ENCODE measurements at places on chromosomes 5 and 9.

GRCh38 chr5:40939753-40940152, 30.5 kb downstream of the C7 start:
- DNase-seq, result no peak

DNA sequence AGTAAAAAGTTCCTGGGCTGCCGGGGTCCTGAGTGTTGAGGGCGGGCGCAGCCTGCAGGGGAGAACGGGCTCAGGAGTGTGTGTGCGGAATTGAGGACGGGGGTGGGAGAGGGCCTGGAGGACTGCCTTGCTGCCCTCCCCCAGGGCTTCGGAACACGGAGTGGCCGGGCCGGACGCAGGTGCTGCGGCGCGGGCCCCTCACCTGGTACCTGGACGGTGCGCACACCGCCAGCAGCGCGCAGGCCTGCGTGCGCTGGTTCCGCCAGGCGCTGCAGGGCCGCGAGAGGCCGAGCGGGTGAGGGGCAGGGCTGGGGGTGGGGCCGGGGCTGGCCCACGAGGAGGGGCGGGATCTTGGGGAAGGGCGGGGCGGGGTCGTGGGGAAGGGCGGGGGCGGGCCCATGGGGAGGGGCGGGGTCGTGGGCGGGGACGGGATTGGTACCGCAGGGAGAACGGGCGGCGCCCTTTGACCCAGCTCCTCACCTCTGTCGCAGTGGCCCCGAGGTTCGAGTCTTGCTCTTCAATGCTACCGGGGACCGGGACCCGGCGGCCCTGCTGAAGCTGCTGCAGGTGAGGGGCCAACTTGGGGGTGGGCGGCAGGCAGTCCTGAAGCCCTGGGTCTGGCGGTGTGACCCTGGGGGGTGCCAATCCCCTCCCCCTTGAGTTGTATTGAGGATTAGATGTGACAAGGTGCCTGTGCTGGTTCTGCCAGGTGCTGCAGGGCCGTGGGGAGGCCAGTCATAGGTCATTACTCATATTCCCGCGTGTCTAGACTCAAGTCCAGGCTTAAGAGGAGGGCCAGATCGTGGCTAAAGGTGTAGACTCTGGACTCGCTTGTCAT, 7.1 kb downstream of the FPGS start:
- peak; percentile 27 for DNase-seq

GRCh38 chr5:177509381-177509951, at the start of gene DOK3:
Gene DOK3 (minus strand): TSS chr5:177509826. CDS start chr5:177509540, 286 bp downstream.
- DNase-seq, result no peak

GRCh38 chr9:2016408-2017330, 1.5 kb downstream of the SMARCA2 start:
- DNase-seq, result peak; percentile 85

- peak; percentile 57 for DNase-seq
Measured at GRCh38 chr5:96064877-96065276, 103.2 kb upstream of the ELL2 start.

GRCh38 chr5:15132816-15133405, 261.3 kb upstream of the ANKH start:
- DNase-seq, result no peak

DNA sequence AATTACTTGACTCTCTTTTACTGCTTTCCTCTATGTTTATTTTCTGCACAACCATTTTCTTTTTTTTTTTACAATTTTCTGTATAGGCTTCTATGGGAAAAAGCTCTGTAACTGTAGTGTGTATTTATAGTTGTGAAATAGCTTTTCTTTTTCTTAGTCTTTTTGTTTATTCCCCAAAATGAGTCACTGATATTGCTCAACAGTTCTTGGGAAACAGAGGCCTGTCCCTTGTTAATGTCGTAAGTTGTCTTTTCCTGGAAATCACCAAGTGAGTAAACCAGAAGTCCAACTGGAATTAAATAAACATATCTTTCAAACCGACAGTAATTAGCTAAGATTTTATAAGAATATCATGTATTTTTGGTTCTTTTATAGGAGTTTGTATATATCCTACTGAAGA, 325.1 kb upstream of the PRR16 start:
- DNase-seq, result peak; percentile 52

DNA sequence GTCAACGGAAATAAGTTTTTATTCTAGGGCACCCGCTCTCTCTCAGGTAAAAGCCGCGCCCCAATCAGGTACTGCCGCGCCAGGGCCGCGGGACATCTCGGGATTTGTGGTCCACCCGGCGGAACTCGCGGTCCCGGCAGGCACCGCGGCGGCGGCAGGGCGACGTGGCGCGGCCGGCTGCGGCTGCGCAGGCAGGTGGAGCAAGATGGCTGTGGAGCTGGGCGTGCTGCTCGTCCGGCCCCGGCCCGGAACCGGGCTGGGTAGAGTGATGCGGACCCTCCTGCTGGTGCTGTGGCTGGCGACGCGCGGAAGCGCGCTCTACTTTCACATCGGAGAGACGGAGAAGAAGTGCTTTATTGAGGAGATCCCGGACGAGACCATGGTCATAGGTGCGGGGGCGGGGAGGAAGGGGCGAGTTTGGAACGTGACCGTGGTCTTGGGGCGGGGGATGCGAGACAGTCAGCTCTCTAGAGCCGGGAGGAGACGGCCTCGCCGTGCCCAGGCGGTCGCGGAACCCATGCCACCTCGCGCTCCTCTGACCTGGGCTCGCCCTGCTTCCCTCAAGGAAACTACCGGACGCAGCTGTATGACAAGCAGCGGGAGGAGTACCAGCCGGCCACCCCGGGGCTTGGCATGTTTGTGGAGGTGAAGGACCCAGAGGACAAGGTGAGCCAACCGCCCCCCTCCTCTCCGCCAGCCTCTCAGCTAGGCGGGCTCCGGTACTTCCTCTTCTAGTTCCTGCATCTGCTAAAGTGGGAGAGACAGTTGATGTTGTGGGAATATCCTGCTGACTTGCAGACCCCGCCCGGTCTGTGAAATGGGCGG, at the start of gene TMED9:
TMED9 (plus strand) TSS at position 194 of the 825 bp plus-strand sequence; CDS start at position 206, 12 bp downstream.
- peak; percentile 89 for DNase-seq

DNA sequence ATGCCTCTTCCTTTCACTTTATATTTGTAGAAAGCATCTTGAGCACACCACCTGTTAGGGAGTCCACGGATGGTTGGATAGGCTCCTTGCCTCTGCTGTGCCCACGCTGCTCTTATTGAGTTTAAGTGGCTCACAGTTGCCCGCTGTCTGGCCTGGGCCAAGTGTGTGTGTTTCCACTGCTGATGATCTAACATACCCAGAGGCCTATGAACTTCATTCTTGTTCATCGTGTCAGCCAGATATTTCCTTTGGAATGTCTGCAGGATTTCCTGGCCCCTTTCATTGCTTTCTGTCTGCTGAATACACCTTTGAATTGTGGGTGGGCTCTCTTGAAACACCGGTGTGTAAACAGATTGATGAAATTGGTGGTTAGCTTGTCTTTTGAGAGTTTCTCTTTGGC, 46.6 kb downstream of the MVB12B start:
- DNase-seq, result peak; percentile 89

- DNase-seq, result peak; percentile 60
Measured at GRCh38 chr5:110899566-110900412, 161.0 kb downstream of the SLC25A46 start.

GRCh38 chr5:62718324-62718723, 139.7 kb downstream of the LRRC70 start:
- DNase-seq, result peak; percentile 49

GRCh38 chr5:132009706-132010405, 1.6 kb downstream of the ACSL6 start:
- no peak for DNase-seq

DNA sequence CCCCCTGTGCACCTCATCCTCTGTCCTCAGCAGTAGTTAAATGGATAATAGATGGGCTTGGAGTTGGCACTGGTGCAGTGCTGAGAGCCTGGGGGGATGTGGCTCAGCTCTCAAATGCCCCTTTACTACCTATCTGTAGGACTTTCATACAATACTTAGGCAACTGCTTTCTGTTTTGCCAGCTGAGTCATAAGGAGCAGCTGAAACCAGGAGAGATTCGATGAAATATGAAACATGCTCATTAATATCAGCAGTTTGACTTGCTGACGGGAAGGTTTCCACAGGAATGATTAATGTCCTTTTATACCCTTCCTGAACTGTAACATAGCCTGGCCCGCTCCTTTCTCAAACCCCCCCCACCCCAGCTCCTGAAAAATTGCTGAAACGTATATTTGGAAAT, 142.6 kb downstream of the SAXO1 start:
- DNase-seq, result no peak

GRCh38 chr5:14890846-14891245, 19.3 kb upstream of the ANKH start:
- DNase-seq, result no peak

DNA sequence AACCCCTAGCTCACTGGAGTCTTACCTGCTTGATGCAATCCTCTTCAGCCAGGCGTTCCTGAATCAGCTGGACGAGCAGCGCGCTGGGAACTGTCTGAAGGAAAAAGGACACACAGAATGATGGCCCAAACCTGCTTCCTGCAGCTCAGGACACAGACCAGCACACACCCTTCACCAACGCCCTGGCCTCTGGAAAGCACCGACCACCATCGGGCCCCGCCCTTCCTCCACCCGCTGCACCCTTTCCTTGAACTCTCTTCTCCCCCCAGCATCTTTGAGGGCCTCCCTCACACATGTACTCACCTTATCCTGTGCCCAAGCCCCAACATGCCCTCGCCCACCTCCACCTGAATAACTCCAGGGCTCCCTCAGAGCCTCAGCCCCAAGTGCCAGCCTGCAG, 23.3 kb downstream of the AK8 start:
- no peak for DNase-seq

GRCh38 chr9:105373723-105374122, 74.1 kb upstream of the FSD1L start:
- no peak for DNase-seq

DNA sequence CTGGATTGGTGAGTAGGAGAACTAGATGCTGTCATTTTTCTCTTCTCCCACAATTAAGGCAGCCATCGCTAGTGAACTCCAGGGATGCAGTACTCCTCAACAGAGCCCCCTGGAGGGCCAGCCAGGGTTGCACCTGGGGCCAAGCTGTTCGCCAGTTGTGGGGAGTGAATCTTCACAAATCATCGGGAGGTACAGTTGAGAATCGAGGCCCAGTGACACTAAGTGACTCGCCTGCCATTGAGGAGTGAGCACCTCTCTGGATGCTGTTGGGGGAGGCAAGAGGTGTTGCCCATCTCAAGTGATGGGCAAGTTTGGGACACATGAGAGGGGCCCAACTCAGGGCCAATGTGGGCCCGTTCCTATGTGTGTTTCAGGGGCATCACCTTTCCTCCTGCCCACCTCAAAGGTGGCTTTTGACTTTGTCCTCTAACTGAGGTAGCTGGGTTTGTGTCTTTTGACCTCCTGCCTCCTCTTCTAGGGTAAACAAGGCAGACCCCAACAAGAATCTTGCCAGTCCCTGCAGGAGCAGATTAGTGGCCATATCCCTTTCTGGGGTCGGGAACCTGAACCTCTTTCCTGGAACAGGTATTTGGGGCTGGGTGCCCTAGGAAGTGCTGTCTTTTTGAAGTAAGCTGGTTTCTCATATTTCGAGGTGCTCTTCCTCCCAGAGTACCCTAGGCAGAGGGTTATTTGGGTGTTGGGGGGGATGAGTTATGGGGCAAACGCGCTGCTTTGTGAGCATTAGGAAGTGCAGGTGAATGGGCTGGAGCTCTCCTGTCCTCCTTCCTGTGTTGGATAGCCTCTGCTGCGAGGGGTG, 181.2 kb downstream of the MACROH2A1 start:
- DNase-seq, result no peak

GRCh38 chr9:110140276-110140675, 67.7 kb downstream of the C9orf152 start:
- no peak for DNase-seq

GRCh38 chr5:154896562-154897165, 38.2 kb downstream of the CNOT8 start:
- DNase-seq, result no peak

GRCh38 chr5:58202941-58203444, 256.9 kb downstream of the PLK2 start:
- DNase-seq, result no peak

- DNase-seq, result peak; percentile 93
Measured at GRCh38 chr9:94139672-94140417, 55.6 kb downstream of the PTPDC1 start.

GRCh38 chr9:116767219-116767618, 80.1 kb downstream of the TRIM32 start:
- DNase-seq, result no peak
